ENCODE measurements at places on chromosomes 7 and 10. TPM values are rescaled to one million over a fixed set of nuclear protein-coding genes. Genes with fewer than 3 reads are reported as not detected.

Gene PRKAR2B
- total RNA-seq, result 16.3 TPM

Gene SFMBT2
- 9.4 TPM for total RNA-seq

Gene MOGAT3
- not detected for total RNA-seq

Gene PTPN20
- 19.3 TPM for total RNA-seq

Gene CALML3
- total RNA-seq, result not detected

Gene CREB5
- total RNA-seq, result 4.7 TPM

Gene HOXA11
- not detected for total RNA-seq

Gene UCMA
- total RNA-seq, result not detected

DNA sequence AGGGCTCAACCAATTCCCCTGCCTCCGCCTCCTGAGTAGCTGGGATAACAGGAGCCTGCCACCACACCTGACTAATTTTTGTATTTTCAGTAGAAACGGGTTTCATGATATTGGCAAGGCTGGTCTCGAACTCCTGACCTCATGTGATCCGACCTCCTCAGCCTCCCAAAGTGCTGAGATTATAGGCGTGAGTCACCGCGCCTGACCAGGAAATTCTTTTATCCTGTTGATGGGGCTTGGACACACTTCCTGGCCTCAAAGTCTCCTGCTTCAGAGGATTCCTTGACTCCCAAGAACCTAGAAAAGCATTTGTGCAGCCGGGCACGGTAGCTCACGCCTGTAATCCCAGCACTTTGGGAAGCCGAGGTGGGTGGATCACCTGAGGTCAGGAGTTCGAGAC is 16.2 kb downstream of the ZNF425 start:
- DNase-seq, result no peak

- DNase-seq, result peak; percentile 78
Measured at GRCh38 chr10:78802866-78803265, 265.9 kb upstream of the ZMIZ1 start.

DNA sequence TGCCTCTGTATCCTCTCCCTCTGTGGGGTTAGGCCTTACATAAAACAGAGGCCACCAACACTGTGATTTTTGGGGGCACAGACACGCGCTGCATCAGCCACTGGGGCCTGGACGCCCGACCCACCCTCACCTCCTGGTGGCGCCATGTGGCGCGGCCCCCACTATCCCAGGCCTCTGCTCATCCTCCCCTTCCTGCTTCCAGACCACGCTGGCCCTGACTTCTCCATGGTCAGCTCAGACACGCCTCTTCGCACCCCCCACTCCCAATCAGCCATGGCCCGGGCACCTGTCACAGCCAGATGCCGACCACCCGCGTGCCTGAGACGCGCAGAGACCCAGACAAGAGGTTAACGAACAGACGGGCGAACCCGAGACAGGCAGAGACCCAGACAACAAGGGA is 263.9 kb downstream of the ELFN1 start:
- no peak for DNase-seq

- DNase-seq, result no peak
Measured at GRCh38 chr7:132152131-132152889, 424.0 kb downstream of the PLXNA4 start.

DNA sequence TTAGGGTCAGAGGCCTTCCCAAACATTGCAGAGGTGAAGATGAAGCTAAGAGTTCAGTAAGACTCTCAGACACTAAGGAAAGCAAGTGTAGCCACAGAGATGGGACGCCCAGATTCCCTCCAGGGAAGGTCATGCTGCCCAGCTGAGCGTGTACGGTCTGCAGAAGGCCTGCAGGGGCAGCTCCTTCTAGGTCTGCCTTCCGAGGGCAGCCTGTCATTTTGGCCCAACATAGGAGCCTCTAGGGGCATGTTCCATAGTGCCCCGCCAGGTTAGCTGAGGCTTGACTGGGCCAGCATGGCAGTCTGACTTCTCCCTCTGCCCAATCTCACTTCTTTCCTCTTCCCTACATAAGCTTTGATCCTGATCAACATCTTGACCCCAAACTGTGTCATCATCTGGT is 130.7 kb downstream of the PIP4K2A start:
- no peak for DNase-seq

GRCh38 chr7:74494076-74494548 is 40.4 kb downstream of the GTF2IRD1 start:
- DNase-seq, result no peak

DNA sequence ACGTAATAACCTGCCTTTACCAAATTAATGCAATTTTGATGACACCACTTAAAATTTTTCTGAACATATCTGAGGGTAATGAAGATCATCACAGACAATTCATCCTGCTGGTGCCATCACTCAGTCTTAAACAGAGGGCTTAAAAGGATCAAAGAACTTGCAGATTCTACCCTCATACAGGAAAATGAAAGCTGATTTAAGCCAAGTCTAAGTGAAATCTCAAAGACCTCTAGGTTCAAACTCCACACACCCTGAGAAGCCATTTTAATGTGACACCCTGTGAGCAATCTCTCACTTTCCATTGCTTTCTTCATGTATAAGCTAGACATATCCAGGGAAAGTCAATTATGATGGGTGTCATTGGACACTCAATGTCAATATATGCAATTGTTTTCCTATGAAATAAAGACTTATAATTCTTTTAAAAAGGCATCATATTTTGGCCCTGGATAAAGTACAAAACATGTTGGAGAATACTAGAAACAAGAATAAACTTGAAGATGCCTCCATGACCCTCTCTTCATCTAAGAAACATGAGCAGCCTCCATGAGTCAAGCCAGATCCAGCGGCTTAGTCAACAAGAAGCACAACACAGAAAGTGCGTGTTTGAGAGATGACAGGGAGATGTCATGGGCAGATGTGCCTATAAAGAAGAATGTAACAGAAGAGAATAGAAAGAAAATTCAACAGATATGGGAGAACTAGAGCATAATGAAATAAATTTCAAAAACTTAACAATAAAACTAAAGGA is 291.9 kb downstream of the PARD3 start:
- DNase-seq, result no peak

- no peak for DNase-seq
Measured at GRCh38 chr7:127591591-127591990, 1.9 kb upstream of the FSCN3 start.

DNA sequence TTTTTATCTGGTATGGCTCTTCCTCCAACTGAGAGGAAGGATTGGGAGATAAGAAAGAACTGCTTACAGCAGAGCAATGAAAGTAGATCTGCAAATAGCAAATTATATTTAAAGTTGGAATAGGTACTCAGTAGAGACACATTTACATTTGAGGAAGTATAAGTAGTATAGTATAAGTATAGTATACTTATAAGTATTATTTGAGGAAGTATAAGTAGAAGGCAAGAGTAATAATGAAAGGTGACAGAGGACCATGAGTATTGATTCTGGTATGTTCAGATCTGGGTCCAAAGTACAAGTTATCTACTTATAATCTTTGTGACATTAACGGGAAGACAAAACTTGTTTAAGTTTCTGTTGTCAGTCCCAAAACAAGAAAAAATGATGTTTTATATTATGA is 527.6 kb upstream of the SORCS1 start:
- DNase-seq, result no peak

DNA sequence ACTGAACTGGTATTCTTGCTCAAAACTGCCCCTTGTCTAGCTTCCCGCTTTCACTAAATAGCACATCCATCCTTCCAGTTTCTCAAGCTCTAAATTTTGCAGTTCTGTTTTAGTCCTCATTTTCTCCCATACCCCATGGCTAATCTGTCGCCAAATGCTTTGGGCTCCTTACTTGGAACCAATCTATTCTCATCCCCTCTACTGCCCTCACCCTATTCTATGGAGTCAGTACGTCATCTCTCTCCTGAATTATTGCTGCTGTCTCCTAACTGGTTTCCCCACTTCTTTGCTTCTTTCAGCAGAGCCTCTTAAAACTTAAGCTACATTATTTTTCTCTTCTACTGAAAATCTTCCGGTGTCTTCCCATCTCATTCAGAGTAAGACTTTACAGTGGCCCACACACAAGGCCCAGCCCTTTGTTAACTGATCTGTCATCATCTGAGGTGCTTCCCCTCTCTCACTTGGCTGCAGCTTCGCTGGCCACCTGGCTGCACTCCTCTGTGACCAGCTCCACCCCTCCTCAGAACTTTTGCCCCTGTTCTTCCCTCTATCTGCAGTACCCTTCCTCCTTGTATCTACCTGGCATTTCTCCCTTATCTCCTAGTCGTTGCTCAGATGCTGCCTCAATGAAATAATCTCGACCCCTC is 9.9 kb downstream of the STARD3NL start:
- no peak for DNase-seq

DNA sequence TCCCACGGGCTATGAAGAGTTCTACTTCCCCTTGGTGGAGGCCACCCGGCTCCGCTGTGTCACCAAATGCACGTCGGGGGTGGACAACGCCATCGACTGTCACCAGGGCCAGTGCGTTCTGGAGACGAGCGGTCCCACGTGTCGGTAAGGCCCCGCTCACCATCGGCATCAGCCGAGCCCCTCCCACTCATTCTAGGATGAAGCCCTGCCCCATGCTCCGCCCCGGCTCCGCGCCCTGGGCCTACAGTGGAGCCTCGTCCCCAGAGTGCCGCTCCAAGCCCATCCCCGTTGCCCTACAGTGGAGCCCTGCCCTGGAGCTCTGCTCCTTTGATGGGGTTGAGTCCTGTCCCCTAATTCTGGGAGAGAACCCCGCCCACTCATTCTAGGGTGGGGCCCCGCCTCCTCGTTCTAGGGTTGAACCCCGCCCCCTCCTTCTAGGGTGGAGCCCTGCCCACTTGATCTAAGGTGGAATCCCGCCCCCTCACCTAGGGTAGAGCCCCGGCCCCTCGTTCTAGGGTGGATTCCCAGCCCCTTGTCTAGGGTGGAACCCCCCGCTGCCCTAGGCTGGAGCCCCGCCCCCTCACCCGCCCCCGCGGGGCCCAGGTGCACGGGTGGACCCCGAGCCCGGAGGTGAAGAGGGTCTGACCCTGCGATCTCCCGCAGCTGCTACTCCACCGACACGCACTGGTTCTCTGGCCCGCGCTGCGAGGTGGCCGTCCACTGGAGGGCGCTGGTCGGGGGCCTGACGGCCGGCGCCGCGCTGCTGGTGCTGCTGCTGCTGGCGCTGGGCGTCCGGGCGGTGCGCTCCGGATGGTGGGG is 3.4 kb upstream of the MUC12 start:
- DNase-seq, result peak; percentile 77

DNA sequence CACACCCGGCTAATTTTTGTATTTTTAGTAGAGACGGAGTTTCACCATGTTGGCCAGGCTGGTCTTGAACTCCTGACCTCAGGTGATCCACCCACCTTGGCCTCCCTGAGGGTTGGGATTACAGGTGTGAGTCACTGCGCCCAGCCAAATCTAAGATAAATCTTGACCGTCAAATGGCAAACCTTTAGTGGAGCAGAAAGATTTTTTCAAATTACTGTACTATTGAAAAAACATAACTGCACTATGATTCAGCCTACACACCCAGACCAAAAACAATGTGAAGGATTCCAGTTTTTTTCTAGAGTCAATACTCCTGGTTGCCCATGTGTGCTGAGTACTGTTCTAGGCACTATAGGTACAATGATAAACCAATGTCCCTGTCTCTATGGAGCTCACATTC is 33.9 kb upstream of the SVIL start:
- no peak for DNase-seq

- no peak for DNase-seq
Measured at GRCh38 chr7:7504910-7505704, 30.6 kb downstream of the COL28A1 start.

- DNase-seq, result no peak
Measured at GRCh38 chr7:120916121-120916520, 34.5 kb upstream of the ING3 start.

- DNase-seq, result no peak
Measured at GRCh38 chr10:95759233-95759826, 3.4 kb downstream of the ENTPD1 start.

- no peak for DNase-seq
Measured at GRCh38 chr7:154423231-154423630, 371.0 kb downstream of the DPP6 start.

DNA sequence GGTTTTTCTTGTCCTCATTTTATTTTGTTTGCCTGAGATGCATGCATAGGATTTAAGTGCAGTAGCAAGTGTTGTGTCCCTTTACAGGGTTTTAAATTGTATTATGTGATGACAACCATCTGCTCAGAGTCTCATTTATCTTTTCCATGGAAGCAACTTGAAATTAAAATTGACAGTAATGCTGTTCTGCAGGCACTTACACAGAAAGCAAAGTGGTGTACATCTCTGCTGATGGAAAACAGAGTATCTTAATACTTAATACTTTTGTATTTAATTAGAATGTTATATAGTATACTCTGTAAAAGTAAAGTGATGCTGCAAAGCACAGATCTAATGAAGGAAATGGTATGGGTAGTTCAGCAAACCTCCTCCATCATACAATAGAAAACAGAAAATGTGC is 482.9 kb downstream of the POM121L12 start:
- DNase-seq, result no peak

DNA sequence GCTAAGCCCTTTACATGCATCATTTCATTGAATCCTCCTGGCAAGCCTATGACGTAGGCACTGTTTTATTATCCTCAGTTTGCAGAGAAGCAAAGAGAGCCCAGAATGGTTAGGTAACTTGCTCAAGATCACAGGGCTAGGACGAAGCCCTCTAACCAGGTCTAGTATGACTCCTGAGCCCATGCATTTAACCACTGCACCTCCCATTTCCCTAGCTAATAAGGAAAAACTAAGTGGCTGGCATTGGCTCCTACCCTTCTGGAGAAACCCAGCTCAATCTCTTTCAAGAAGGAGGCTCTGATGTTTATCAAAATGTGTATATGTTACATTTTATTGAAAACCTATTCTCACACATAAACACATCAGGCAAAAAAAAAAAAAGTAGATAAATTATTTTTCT is 19.8 kb downstream of the MYOF start:
- DNase-seq, result no peak

- DNase-seq, result no peak
Measured at GRCh38 chr7:82110146-82110840, 333.3 kb downstream of the CACNA2D1 start.

DNA sequence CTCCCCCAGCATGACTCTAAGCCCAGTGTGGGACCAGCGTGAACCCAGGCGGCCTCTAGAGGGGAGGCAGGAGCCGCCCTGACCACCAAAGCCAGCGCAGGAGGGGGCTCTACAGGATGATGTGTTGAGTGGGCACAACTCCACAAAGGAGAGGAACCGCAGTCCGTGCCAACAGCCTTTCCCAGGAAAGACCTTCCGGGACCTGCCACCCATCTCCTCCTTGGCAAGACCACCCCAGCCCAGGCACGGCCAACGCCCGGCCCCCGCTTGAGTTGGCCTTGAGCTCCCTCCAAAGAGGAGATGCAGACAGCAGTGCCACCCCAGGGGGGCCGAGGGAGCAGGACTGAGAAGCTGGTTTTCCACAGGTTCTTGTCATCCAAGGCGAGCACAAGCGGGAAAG is 38.9 kb downstream of the PTPRN2 start:
- DNase-seq, result no peak

- no peak for DNase-seq
Measured at GRCh38 chr10:33377658-33378025, 43.2 kb upstream of the NRP1 start.

GRCh38 chr7:42456267-42456666 is 219.3 kb upstream of the GLI3 start:
- DNase-seq, result no peak

- DNase-seq, result no peak
Measured at GRCh38 chr7:16702441-16702840, 51.1 kb upstream of the TSPAN13 start.
